ENCODE measurements at places on chromosomes 1 and 21.

GRCh38 chr1:56516539-56517252 lies 62.7 kb downstream of the PLPP3 start:
- no peak for DNase-seq

DNA sequence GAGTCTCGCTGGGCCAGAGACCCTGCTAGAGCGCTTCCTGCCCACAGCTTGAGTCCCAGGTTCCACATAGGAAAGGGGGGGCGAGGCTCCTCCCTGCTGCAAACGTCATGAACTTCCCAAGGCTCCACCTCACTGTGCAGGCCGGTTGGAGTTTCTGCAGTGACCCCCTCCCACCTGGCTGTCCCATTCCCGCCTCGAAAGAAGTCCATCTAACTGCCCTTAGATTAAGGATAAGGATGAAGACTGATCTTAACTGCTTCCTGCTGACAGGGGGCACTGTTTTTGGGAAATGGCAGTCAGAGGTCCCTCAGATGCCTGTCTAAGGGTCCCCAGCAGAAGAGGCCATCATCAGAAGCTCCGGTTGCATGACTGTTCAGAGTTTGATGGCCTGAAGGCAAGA lies 62.7 kb downstream of the STUM start:
- DNase-seq: no peak

DNA sequence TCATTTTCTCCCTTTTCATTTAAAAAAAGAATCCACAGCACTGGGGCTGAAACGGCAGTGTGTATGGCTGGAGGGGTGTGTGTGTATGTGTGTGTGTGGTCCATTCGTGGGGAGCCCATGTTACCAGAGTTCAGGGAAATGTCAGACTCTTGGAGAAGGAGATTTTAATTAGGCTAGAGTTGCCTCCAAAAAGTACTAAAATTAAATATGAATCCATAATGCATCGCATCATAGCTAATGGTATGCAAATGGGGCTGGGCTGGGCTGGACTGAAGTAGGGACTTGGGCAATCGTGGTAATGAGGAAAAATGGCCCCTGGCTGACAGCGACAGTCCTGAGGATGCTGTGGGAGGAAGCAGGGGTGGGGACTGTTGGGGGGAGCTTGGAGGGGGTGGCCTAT lies 24.8 kb downstream of the GRIK3 start:
- no peak for DNase-seq

- DNase-seq: no peak
Measured at GRCh38 chr1:21707891-21708290, 38.7 kb upstream of the RAP1GAP start.

DNA sequence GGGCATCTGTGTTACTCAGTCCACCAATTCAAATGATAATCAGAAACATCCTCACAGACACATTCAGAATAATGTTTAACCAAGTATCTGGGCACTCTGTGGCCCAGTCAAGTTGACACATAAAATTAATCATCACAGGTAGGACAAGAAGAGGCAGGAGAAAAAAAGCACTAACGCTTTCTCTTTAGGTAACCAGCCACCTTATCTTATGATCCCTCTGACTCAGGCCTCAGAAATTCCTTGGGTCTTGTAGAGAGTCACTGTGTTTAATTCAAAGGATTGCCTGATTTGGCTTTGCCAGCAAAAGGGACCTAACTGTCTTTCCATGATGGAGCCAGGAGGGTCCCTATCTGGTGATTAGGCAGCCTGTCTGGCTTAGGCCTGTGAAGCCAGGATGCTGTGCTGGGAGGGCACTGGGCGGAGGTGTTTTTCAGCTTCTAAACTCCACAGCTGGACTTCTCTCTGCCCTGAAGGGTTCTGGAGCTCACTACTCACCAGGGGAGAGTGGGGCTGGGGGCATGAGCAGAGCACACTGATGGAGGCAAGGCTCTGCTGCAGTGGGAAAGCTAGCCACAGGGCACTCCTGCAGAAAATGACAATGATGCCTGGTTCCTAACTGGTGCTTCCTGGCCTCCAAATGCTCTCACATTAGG lies 36.4 kb upstream of the STUM start:
- no peak for DNase-seq

DNA sequence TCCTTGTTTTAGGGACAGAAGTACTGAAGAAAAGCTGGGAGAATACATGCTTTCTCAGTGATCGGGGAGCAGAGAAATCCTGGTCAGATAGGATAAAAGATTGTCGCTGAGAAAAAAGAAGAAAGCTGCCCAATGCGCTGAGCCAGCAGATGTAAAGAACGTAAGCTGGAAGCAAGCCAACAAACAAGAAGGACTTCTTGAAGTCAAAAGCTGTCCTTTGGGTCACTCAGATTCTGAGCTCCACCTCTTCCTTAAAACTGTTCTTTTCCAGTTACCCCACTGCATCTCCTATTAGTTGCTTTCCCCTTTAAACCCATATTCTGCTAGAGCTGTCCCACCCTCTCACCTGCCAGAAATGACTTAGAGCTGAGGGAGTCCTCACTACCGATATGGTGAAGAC lies 64.8 kb downstream of the GPR137B start:
- no peak for DNase-seq

DNA sequence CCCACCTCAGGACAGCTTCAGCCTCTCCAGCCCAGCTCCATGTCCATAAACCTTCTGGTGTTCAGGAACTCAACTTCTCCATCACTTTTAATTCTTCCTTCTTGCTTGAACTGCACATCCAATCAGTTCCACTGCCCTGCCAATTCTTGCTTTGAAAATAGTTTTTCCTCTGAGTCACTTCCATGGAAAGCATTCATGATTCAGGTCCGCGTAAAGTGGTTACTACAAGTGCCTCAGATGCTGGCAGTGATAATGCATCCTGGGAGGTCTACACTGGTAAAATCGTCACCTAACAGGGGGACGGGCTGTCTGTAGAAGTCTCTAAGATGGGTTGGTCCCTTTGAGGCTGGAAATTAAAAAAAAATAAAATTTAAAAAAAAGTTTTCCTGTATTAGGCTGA lies 25.9 kb upstream of the RCAN1 start:
- DNase-seq: no peak

GRCh38 chr1:5989731-5990271 lies 2.4 kb downstream of the NPHP4 start:
- no peak for DNase-seq

DNA sequence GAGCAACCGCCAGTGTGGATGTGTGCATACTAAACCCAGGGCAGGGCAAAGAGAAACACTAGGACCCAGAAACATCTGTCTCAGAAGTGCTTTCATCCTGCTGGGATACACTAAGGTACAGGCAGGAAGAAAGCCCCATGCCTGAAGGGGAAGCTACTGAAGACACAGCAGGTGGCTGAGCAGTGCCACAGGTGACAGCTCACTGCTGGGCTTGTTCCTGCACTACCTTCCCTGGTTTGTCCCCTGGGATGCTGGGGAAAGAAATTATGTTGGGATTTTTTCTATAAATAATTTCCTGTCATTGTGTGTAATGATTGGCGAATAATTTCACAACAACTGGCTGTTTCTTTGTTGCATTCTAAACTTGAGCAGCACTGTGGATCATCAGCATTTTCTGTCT lies 245.3 kb upstream of the RAB4A start:
- DNase-seq: no peak

Data from stimulated activated CD4-positive, alpha-beta T cell treated with anti-CD3 and anti-CD28 coated beads, Interleukin-4, amount 100 ng/mL, for 1 hour (primary cell).